ENCODE measurements at places on chromosomes 4 and X.

- DNase-seq, result no peak
Observed at GRCh38 chr4:37424753-37425152, 180.2 kb downstream of the NWD2 start.

DNA sequence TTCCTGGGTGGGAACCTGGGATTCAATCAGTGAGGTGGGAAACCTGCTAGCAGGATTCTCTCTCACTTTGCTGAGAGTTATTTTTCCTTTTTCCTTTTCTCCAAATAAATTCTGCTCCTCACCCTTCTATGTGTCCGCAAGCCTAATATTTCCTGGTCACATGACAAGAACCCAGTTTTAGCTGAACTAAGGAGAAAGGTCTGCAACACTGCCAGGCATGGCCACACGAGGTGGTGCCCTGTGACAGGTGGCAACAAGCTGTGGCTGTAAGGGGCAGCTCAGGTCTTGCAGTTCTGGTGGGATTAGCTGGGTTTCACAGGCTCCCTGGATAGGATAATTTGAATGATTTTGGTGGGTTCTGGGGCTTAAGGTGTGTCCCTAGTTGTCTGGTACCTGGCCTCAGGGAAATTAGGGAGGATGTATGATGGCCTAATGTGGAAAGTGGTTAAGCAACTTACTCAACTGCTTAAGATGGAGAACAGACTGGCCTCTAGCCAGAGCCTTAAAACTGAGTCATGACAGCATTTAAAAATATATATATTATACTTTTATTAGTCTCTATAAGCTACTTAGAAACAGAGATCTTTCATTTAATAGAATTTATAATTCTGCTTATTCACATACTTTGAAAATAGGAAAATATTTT is 215.0 kb downstream of the IL15 start:
- peak; percentile 28 for DNase-seq

GRCh38 chr4:155972098-155972497 is 18.4 kb upstream of the CTSO start:
- peak; percentile 45 for DNase-seq

GRCh38 chrX:125998432-125998831 is 167.7 kb downstream of the DCAF12L2 start:
- DNase-seq, result no peak

- peak; percentile 81 for DNase-seq
Observed at GRCh38 chr4:54227256-54228055, 1.6 kb upstream of the PDGFRA start.

- DNase-seq, result peak; percentile 56
Observed at GRCh38 chr4:172998527-172999469, 169.8 kb upstream of the GALNT7 start.

GRCh38 chr4:118752551-118752950 is 67.4 kb downstream of the METTL14 start:
- peak; percentile 61 for DNase-seq

DNA sequence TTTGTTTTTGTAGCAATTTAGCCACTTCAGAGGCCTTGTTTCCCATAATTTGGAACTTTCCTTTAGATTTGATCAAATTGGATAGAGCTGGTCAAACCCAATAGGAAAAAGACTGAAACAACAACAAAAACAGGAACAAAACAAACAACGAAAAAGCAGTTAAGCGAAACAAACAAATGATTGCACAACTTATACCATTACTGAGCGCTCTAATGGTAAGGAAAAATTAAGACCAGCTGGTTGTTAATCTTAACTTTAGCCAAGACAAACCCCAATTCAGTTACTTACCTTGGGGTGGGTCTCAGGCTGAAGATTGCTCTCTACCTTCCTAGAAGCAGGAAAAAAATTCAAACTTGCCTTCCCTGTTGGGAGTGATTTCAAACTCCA is 38.3 kb downstream of the SPCS3 start:
- no peak for DNase-seq

GRCh38 chr4:41545238-41545637 is 7.3 kb downstream of the LIMCH1 start:
- no peak for DNase-seq
